ENCODE measurements at places on chromosomes 1 and 21. TPM values are rescaled to one million over a fixed set of nuclear protein-coding genes. Genes with fewer than 3 reads are reported as not detected.

WDR47 gene
- 18.1 TPM for total RNA-seq

MEX3A gene
- 0.17 TPM for total RNA-seq

LRRC38 gene
- not detected for total RNA-seq

ALPL gene
- total RNA-seq = 9.8 TPM

SPRR2E gene
- not detected for total RNA-seq

RIPPLY3 gene
- not detected for total RNA-seq

ZNF684 gene
- total RNA-seq = 2.9 TPM

OR2L5 gene
- total RNA-seq = 0.38 TPM

TIPRL gene
- 17.2 TPM for total RNA-seq

ALG14 gene
- 1.1 TPM for total RNA-seq

IFI44L gene
- total RNA-seq = 31.6 TPM

DLGAP3 gene
- total RNA-seq = 0.17 TPM

MMEL1 gene
- not detected for total RNA-seq

C2CD4D gene
- total RNA-seq = not detected

TTC34 gene
- 0.17 TPM for total RNA-seq

ELAPOR1 gene
- total RNA-seq = 0.51 TPM

SLC9C2 gene
- not detected for total RNA-seq

NUCKS1 gene
- 111 TPM for total RNA-seq

KLHDC9 gene
- total RNA-seq = not detected

CD247 gene
- 1.3 TPM for total RNA-seq

CACNA1S gene
- total RNA-seq = not detected

ACP6 gene
- total RNA-seq = 6.5 TPM

KCNA3 gene
- 0.38 TPM for total RNA-seq

KIAA0040 gene
- 38.1 TPM for total RNA-seq

E2F2 gene
- total RNA-seq = 0.19 TPM

C1orf105 gene
- total RNA-seq = not detected

CFHR2 gene
- total RNA-seq = not detected

IL22RA1 gene
- total RNA-seq = not detected

SLC37A1 gene
- total RNA-seq = 4.0 TPM

CHAF1B gene
- total RNA-seq = 1.5 TPM

OR6K6 gene
- not detected for total RNA-seq

ATP6V1G3 gene
- total RNA-seq = not detected

NTRK1 gene
- total RNA-seq = 0.85 TPM

SPAG17 gene
- total RNA-seq = 2.0 TPM

KRTAP22-2 gene
- total RNA-seq = not detected

ESRRG gene
- 0.98 TPM for total RNA-seq

OR2T35 gene
- total RNA-seq = not detected

HEYL gene
- total RNA-seq = 6.8 TPM

SPRR4 gene
- not detected for total RNA-seq

GBP5 gene
- 5.3 TPM for total RNA-seq

SLC25A24 gene
- 44.5 TPM for total RNA-seq

GSTM5 gene
- total RNA-seq = 5.7 TPM

HES5 gene
- not detected for total RNA-seq
